ENCODE measurements at places on chromosomes 2 and 18.

DNA sequence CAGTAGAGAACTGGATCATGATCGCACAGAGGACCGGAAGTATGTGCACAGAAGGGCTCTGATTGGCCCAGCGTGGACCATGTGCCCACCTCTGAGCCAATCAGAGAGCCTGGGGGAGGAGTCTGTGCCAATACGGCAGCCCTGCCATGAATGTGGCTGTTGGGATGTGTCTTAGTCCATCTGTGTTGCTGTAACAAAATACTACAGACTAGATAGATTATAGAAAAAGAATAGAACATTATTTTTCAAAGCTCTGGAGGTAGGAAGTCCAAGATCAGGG lies 132.0 kb downstream of the NDUFA10 start:
- DNase-seq, result no peak

GRCh38 chr2:235690809-235691450 lies 197.1 kb downstream of the AGAP1 start:
- DNase-seq, result no peak

DNA sequence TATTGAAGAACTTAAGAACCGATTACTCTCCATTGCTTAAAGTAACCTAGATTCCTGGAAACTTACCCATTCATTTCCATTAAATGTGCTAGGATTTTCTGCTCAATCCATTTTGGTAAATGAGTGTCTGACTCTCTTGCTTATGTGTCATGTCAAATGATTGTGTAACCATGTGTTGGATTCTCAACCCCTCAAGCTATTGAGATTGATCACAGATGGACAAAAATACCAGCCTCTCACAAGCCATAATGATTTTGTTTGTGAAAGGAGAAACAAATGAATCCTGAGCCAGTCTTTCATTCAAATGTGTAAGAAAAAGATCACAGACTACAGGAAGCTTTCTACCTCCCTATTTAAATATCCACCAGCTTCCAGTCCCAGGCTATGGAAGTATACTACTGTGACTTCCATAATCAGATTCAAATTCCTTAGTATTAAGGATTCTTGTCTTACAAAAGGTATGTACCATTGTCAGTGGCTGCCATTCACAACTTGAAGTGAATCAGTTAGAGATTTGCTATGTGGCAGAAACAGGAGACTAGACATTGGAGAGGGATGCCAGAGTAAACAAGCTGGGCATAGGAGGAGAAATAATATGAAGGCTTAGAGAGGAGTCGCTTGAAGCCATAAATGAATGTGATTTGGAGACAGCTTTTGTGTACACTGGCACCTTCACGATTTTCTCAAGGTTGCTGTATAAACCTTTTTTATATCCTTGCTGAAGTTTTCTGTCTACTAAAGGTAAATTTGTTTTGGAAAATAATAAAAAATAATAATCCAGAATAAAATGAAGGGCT lies 498.5 kb upstream of the SETBP1 start:
- peak; percentile 80 for DNase-seq

- DNase-seq, result no peak
Observed at GRCh38 chr18:48723837-48724236, 185.0 kb downstream of the CTIF start.

- DNase-seq, result peak; percentile 55
Observed at GRCh38 chr2:228048838-228049490, 132.5 kb downstream of the SPHKAP start.

- no peak for DNase-seq
Observed at GRCh38 chr2:149858901-149859634, 271.5 kb upstream of the MMADHC start.

- no peak for DNase-seq
Observed at GRCh38 chr2:128492966-128493811, 174.5 kb upstream of the HS6ST1 start.

GRCh38 chr2:88845772-88846661 lies 154.5 kb downstream of the RPIA start:
- no peak for DNase-seq

DNA sequence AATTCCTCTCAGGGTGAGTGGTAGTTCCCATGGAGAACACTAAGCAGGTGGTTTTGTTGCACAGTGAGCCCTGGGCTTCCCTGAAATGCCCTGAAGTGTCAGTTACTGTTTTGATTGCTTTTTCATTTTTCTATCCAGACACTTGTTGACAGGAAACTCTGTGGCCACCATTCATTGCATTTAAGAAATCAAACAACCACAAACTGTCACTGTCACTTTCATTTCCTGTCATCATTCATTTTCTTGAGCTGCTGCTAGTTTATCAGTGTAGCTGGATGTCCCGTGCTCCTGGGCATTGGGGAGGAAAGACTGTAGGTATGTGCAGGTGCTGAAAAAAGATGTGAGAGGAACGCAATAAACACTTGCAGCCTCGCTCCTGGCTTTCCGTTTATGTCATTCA lies 891.6 kb upstream of the ZEB2 start:
- no peak for DNase-seq

DNA sequence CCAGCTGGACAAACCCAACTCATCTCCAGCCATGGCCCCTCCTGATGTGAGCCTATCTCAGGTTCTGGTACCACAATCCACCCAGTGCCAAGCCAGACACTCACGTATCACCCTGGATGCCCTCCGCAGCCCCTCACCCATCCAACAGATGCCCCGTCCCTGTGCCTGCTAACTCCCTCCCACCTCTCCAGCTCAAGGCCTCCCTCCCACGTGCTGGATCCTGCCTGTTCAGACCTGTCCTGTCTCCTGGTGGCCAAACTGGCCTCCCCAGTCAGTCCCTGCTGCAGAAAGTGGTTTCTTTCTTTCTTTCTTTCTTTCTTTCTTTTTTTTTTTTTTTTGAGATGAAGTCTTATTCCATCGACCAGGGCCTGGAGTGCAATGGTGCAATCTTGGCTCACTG lies 86.2 kb downstream of the RRM2 start:
- no peak for DNase-seq

DNA sequence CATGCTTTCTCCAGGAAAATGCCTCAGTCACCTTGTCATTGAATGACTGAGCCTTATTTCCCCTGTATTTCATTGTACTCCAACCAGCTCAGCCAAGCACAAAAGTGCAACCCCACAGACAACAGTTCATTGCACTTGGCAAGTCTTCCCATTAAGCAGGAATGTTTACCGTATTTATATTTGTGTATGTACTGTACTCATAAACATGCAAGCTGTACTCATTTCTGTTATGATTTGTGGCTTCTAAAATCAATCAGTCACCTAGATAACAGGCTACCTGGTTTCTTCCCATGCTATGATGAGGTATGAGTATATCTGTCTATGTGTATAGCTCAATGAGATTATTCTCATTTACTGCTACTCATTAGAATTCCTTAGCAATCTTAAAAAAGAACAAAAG lies 505.5 kb upstream of the FAM98A start:
- DNase-seq, result no peak

DNA sequence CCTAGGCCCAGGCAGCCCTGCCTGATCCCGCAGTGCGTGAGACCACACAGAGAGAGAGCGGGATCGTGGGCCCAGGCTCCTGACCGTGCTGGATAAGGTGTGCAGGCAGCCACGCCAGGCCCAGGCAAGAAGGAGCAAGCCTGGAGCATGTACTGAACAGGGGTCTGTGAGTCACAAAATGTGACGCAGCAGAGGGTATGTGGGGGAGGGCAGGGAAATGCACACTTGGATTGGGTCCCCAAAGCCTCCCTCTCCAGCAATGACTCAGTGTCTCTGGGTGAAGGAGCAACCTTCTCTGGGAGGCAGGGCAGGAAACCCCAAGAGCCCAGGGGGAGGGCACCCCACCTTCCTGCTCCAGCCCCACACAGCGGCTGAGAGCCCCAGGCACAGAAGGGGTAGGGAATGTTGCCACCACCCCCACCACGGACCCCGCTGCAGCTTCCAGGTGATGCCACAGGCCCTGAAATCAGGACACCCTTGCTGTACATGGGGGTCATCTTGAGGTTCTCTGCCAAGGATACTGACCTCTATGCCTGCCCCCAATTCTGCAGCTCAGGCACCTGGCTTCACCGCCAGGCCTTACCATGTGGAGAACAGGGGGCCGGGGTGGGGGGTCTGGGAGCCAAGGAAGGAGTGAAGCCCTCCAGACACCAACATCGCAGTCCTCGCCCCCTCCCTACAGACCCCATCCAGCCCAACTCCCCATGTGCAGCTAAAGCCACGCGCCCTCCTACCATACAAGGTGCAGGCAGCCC lies 1.3 kb upstream of the GPC1 start:
- DNase-seq, result no peak

DNA sequence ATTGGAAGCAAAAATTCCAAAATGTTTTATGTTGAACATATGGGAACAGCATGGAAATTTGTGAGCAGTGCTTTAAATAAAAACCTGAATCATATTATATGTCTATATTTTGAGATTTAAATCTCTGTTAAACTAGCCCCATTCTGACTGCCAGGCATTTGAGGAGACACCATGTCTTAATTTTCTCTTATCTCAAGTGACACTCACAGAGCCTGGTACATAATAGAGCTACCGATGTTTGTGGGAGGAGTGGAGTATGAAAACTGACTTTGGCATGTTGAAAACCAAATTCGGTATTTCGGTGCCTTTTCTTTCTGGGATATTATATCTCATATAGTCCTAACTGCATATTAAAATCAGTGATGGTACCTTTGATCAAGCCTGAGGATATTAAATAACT lies 124.1 kb downstream of the PTPRM start:
- DNase-seq, result no peak

DNA sequence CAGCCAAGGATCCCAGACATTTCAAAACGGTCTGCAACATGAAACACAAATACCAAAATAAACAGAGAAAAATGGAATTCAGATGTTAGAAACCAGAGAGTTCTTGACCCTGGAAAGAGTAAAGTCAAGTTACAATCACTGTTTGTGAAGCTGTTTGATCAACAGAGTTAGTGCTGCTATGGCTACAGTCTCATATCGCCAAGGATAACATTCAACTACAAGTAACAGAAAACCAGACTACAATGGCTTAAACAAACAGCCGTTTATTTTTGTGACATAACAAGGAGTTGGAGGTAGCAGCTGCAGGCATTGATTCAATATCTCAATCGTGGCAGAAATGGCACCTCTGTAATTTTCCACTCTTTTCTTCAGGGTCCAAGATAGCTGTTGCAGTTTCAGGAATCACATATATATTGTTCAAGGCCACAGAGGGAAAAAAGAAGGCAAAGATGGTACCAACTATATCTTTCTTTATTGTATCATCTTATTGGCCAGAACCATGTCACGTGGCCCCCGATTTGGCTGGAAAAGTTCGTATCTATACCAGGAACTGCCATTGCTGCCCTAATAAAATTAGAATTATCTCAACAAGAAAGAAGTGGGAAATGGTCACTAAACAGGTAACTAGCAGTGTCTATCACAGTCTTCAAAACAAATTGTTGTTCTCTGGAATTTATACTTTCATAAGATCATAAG lies 17.7 kb upstream of the HNRNPLL start:
- DNase-seq, result no peak

- no peak for DNase-seq
Observed at GRCh38 chr18:62458346-62458745, 64.5 kb upstream of the ZCCHC2 start.

DNA sequence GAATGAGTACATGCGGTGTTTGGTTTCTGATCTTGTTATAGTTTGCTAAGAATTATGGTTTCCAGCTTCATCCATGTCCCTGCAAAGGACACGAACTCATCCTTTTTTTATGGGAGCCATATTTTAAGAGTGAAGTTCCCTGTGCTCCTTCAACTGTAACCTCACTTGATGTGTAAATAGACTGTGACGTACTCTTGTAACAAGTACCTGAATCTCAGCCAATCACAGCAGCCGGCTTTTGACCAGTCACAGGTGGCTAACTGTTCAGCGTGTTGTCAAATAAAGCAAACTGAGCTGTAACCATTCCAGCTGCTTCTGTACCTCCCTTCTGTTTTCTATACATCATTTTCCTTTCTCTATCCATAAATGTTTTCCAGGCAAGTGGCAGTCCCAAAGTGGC lies 774.3 kb upstream of the HS6ST1 start:
- peak; percentile 79 for DNase-seq

DNA sequence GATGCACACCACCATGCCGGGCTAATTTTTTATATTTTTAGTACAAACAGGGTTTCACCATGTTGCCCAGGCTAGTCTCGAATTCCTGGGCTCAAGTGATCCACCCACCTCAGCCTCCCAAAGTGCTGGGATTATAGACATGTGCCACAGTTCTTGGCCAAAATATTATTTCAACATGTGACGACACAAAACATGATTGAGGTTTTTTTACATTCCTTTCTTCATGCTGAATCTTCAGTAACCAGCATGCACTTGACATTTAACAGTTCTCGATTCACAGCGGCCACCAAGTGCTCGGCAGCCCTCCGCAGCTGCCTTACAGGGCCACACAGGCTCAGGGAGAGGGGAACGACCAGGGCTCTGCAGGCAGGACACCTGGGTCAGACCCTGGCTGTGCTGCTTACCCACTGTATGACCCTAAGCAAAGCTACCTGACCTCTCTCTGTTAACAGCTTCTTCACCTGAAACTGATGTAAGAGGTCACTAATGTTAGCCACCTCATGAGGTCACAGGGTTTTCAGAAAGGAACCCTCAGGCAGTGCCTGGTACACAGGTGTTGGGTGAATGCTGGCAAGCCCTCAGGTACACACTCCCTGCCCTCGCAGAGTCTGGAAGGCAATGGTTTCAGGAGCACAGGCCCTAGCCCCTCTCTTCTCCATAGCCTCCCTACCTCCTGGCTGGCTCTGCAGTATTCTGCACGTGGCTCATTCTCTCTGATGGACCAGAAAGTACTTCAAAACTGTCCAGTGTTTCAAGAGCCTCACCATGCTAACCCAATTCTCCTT lies 25.7 kb downstream of the TUBB6 start:
- no peak for DNase-seq

GRCh38 chr2:241061275-241061674 lies 40.8 kb downstream of the MTERF4 start:
- DNase-seq, result no peak

DNA sequence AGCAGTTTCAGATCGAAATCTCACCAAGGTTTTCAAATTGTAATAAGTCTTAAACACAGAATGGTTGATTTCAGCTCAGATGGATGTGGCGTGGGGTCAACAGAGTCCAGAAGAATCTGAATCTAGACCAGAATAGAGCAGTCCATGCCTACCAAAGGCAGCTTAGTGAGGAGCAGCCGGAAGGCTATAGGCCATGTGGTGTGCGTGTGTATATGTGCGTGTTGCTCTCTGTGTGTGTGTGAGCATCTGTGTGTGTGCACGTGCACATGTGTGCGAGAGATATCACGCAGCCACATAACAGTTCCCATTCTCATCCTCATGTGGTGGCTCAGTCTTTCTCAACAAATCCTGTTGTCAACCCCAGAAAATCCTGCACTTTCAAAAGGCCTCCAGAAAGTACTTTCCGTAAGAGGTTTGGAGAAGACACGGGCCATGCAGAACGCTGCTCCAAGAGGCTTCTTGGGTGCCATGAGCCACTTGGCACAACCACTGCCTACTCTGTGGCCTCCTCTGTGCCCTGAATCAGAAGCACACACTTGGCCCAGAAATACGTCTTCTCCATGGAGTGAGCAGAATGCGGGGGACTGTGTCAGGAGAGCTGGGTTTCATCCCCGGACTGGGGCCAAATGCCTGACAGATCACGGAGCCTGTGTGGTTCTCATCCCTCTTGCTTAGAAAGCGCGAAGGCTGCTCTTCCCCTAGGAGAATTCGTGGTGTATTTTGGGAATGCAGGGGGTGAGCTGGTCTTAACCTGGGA lies 67.3 kb downstream of the ACKR3 start:
- no peak for DNase-seq

GRCh38 chr2:127525691-127526131 lies 578 bp downstream of the IWS1 start:
- DNase-seq, result peak; percentile 6

- DNase-seq, result no peak
Observed at GRCh38 chr2:156492979-156493378, 56.8 kb downstream of the GPD2 start.

GRCh38 chr2:171966688-171967087 lies 33.1 kb upstream of the METAP1D start:
- DNase-seq, result no peak

Measured in NCI-H1092 treated with DMSO at 0.1 percent for 48 hours (cell line).